ENCODE measurements at places on chromosomes 7 and 10.

DNA sequence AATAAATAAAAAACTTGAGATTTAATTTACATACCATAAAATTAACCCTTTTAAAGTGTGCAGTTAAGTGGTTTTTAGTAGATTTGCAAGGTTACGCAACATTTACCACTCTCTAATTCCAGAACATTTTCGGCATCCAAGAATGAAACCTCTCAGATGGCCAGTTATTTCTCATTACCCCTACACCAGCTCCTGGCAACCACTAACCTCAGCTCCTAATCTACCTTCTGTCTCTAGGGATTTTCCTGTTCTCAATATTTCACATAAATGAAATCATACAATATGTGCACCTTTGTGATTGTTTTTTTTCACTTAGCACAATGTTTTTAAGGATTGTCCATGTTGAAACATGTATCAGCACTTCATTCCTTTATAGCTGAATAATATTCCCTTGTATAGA lies 45.1 kb downstream of the INPP5F start:
- peak; percentile 24 for DNase-seq

DNA sequence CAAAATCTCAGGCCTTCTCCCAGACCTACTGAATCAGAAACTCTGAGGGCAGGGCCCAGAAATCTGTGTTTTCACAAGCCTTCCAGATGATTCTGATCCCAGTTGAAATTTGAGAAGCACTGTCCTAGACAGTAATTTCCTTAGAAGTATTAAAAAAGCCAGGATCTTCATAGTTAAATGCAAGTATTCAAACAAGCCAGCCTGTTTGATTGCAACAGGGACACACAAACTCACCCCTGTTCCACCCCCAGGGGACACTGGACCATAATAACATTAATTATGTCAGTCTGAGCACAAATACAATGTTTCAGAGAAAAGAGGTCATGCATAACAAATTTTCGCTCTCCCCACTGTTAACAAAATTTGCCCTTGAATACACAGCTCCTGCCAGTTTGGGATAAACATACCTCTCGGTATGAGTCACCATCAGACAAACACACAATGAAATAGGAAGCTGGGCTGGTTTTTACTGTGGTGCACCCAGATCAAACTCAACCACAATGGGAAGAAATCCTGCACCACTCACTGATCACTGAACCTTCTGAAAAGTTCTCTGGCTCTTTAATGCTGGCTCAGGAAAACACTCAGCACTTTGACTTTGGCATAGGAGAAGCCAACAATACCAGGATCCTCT lies 34.3 kb downstream of the ABLIM1 start:
- peak; percentile 85 for DNase-seq

- peak; percentile 21 for DNase-seq
Measured at GRCh38 chr10:59557052-59557451, 152.6 kb downstream of the SLC16A9 start.

DNA sequence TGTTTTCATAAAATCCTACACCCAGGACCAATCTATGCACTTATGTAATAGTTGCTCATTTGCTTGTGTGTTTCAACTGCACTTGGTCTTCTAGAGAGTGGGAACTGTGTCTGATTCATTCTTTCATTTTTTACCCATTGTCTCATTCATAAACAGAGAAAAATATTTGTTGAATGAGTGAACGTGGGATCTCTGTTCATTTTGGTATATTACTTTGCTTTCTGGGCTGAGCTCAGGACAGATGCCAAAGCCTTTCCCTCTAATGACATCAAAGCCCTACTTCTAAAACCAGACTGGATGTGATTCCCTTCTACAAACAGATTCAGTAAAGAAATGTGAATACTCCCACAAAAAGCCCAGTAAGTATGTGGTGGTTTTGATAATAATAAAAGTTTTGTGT lies 145.2 kb downstream of the ST7 start:
- peak; percentile 94 for DNase-seq

DNA sequence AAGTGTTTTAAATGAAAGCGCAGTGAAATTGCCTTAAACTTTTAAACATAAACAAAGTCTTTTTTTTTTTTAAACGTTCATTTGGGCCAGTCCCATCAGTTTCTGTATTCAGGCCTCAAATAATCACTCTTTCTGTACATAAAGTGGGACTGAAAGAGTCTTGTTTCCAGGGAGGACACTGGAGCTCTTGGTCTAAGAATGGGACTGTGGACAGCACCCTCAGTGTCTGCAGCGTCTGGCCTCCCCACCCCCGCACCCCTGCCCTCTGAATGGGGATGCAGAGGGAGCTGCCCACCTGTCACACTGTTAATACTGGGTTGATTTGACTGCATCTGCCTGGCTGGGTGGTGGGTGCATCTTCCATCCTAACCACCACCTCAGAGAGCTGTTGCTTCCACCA lies 5.2 kb downstream of the ZNF365 start:
- no peak for DNase-seq

- DNase-seq = no peak
Measured at GRCh38 chr10:110267276-110267675, 37.4 kb downstream of the SMNDC1 start.

DNA sequence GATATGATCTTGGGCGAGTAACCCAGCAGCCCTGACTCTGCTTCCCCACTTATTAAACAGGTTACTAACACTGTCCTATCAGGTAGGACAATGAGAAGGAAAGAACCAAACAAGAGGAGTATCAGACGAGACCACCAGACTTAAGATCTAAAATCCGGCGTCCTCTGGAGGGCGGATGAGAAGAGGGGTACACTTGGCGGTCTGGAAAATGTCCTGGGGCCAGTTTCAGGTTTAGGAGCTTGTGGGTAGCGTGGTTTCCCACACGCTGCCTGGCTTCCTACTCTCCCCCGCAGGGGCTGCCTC lies 635 bp downstream of the ZNF32 start:
- DNase-seq = no peak

DNA sequence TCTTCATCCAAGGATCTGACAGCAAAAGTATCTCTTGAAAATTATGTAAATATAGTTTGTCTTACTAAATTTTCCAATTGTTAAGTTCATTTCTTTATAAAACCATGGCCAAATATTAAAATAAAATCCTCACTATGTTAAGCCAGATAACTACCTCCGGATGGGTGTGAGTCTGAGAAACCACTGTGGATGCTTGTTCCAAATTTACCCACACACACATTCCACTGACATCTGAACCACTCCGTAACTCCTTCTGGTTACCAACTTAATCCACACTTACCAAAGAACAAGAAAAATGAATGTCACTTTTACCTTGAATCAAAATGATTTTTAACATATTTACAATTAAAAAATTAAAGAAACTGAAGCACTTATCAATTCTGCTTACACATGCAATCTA lies 19.7 kb downstream of the CYTH3 start:
- DNase-seq = peak; percentile 66

GRCh38 chr7:7044806-7045205 lies 137.5 kb upstream of the C1GALT1 start:
- no peak for DNase-seq

GRCh38 chr10:84659497-84660439 lies 331.4 kb downstream of the CCSER2 start:
- DNase-seq = no peak

DNA sequence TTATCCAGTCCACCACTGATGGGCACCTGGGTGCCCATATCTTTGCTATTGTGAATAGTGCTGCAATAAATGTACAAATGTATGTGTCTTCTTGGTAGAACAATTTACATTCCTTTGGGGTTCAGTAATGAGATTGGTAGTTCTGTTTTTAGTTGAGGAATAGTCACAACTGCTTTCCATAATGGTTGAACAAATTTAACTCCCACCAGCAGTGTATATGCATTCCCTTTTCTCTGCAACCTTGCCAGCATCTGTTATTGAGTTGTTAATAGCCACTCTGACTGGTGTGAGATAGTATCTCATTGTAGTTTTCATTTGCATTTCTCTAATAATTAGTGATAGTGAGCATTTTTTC lies 27.8 kb downstream of the COA1 start:
- DNase-seq = peak; percentile 27

DNA sequence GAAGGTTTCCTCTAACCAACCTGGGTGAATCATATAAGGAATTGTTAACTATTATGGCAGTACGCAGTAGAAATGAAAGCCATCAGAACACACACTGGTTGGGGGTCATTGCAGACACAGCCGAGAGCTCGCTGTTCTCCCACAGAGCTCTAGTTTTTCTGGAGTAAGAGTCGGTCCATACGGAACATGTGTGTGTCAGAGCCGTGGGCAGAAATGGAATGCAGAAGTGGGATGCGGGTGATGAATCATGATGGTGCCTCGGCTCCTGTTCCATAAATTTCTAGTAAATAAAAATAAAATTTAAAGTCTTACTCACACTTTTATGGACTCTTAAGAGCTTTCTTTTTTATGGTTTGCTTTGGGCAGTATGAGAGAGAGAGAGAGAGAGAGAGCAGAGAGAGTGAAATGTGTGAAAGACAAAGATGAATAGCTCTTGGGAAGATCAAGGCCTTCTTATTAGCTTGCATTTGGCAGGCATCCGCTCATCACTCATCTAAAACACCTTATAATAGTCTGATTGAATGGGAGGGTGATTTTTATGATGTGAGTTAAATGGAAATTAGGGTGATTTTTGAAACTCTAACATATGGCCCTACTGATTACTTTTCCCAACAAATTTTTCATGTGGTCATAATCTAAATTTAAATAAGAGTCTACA lies 98.8 kb upstream of the PFKP start:
- peak; percentile 91 for DNase-seq
